ENCODE measurements at places on chromosomes 5 and 9.
A peak's percentile ranks its signal among the peaks of the same experiment; 100 is the strongest.

DNA sequence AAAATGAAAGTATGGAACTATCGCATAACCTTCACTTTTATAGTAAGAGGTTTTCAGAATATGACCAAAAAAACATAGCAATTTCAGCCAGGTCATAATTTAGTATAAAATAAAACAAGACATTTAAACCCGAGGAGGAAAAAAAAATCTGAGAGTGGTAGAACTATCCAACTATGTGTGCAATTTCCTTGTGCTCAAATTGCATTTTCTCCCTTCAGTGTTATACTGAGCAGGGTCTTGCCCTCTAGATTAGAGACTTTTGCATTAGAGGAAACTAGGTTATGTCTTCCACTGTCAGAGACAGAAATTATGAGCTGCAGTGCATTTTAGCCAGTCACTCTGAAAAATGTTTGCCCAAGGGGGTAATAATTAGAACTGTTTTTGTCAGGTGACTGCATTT, 330.6 kb downstream of the NR2F1-AS1 start:
- DNase-seq, result no peak

DNA sequence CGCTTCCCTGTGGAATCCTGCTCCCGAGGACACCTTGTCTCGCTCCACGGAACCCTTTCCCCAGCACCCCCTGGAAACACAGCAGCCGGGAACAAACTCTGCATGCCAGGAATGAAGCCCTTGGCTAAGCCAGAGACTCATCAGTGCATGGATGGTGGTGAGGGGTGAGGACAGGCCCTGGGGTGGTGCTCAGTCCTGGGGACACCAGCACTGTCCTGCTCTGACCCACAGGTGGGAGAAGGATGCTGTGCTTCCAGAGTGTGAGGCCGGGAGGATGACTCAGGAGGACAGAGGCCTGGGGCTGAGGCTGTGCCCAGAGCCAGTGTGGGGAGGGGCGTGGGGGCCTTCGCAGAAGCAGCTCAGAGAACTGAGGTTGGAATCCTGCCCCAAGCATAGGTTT, 11.2 kb upstream of the EGR1 start:
- no peak for DNase-seq

GRCh38 chr9:127697575-127697974, 9.2 kb upstream of the CFAP157 start:
- DNase-seq, result no peak

DNA sequence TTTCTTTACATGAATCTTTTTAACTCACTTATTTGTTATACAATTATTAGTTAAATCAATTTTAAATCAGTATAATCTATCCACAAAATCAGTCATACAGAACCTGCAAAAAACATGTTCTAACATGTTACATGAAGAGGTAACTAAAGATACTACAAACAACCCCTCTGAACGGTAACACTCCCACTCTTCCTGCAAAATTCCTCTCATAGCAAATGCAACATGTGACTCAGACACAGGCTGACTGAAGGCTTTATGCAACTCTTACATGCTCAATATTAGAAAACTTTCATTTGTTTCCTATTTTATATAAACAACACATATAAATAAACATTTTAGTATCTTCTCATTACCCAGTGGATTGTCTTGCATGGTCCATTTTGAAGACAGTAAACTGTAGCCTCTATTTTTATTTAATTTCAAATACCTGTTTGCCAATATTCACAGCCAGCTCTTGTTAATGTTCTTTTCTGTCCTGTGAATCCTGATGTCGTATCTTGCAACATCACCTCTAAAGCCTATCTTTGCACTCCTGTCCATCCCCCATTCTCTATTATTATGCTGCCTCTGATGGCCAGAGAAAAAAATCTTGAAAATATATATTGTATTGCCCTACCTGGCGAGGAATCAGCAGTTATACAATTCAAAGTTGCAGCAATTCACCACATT, 100.5 kb upstream of the CCDC152 start:
- DNase-seq, result no peak

DNA sequence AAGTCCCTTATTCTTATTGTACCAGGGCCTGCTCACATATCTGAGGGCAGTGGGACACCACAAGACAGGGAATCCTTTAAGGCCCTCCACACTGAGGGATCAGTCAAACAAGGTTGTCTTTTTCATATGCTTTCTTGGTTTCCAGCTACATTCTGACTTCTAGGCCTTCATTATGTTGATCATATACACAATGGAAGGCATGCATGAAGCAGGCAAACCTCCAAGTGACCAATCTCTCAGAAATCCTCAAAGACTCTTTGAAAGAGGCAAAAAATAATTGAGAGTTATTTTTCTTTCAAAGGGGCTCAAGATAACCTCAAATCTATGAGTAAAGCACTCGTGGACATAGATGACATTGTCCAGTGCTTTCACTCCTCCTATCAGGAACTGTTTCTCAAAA, 1195.9 kb upstream of the ACO1 start:
- no peak for DNase-seq

GRCh38 chr5:173633304-173633703, 16.9 kb upstream of the BOD1 start:
- no peak for DNase-seq

- no peak for DNase-seq
Observed at GRCh38 chr9:133461975-133462374, 2.2 kb downstream of the CACFD1 start.

GRCh38 chr9:134497283-134497860, 144.2 kb upstream of the COL5A1 start:
- DNase-seq, result no peak

DNA sequence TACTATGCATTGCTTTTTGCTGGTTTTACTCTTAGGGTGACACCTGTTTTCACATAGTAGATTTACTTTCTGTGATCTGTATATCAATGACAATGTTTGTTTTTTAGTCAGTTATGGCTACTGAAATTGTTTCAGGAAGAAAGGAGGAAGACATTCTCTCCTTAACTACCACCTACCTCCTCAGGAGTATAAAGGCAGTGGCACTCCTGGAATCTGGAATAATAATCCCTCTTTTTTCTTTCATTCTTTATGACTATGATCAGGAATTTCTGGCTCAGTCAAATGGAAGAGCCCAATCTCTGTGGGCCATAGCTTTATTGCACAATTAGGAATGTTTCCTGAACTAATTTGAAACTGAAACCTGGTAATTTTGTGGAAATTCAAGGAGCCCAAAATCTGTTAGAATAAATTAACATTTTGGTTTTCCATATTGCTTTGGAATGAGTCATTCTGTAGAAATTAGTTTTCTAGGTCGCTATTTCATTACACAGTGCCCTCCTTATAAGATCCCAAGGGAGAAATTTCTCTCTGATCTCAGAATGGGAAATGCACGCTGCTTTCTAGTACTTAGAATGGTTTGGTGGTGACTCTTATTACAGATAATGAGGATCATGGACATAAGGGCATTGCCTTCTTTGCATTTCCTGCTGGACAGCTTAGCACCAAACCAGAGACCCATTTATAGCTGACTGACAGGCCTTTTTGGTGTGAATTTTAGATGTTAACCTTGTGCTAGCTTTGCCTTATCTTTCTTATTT, 95.3 kb upstream of the VLDLR start:
- DNase-seq, result no peak

- no peak for DNase-seq
Observed at GRCh38 chr9:2406252-2406651, 215.3 kb upstream of the VLDLR start.

GRCh38 chr9:75889977-75890471, 449 bp upstream of the PCSK5 start:
- no peak for DNase-seq

GRCh38 chr5:63121471-63121870, 542.9 kb downstream of the LRRC70 start:
- no peak for DNase-seq

DNA sequence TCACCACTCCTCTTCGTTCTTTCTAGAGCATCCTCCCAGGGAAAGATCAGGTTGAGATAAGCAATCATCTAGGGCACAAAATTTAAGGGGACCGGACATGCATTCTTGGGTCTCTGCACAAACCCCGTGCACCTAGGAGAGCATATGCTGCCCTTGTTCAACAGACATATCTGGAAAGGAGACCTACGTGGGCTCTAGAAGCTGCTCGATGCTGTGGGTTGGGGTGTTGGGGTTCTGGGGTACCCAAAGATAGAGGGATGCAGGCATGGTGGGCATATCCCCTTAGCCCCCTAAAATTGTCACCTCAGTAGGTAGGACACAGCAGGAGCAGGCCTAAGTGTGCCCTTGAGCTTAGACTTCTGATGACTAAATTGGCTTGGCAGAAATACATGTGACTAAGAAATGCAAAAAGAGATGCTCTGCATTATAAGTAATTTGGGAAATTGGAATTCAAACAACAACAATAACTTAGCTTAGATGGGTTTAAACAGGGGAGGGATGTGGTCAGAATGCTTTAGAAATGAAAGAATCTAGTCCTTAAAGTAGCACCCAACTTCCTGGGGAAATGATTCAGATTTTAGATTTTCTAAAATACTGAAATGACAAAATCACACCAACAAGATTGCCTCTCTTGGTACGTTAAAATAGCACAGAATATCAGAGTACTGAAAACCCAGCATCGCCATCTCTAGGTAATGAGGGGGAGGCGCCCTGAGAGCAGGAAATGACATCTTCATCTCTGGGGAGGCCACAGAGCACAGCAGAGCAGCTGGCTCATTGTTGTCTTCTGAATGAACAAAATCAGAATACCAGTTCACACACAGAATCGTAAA, 172.3 kb downstream of the GNA14 start:
- no peak for DNase-seq

GRCh38 chr9:133050142-133050541, 11.6 kb upstream of the CEL start:
- DNase-seq, result no peak

GRCh38 chr5:10699281-10699874, 61.7 kb downstream of the DAP start:
- DNase-seq, result no peak

DNA sequence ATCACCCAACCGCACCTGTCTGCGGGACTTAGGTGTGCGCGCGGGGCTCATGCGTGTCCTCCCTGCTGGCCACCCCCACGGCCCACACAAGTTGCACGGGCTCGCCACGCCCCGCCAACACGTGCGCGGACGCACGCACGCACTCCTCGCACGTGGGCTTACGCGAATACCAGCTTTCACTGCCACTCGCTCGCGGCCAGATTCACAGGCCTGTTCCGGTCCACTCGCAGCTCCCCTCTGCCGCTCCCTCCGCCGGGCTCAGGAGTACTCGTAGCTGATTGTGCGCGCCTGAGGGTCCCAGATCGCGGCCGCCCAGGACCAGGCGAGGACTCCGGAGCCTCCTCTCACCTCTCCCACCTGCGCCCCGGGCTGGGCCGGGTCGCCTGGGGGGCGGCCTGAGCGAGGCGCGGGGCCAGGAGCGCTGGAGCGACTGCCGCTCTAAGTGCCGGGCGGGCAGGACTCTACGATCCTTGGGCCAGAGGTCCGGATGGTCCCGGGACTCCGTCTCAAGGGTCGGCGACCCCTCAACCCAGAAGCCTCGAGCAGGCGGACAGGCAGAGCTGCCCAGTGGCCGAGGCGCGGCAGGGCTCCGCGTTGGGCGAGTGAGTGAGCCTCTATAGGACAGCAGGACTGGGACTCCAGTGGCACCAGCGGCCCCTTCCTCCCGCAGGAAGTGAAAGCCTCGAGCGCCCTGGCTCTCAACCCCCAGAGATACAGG, 3.4 kb downstream of the PCDHGC5 start:
- DNase-seq, result no peak

DNA sequence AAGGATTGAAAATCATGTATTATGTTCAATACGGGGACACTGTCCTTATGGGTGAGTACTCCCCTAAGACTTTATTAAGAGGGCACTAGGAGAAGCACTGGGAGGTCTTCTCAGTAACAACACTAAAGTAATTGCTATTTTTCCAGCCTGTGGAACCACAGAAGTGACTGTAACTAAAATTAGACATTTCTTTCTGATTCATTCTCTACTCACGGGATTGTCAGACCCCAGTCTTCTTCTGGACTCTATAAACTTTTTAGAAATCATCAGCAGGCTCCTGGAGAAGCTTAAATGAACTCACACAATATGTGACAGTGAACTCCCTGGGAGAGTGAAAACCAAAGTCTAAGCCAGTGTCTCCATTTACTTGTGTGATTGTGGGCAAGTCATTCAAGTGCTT, 14.5 kb downstream of the TLR4 start:
- DNase-seq, result no peak

GRCh38 chr5:24353611-24354010, 291.2 kb downstream of the CDH10 start:
- no peak for DNase-seq

- no peak for DNase-seq
Observed at GRCh38 chr9:69496846-69497450, 171.9 kb downstream of the ENTREP1 start.

DNA sequence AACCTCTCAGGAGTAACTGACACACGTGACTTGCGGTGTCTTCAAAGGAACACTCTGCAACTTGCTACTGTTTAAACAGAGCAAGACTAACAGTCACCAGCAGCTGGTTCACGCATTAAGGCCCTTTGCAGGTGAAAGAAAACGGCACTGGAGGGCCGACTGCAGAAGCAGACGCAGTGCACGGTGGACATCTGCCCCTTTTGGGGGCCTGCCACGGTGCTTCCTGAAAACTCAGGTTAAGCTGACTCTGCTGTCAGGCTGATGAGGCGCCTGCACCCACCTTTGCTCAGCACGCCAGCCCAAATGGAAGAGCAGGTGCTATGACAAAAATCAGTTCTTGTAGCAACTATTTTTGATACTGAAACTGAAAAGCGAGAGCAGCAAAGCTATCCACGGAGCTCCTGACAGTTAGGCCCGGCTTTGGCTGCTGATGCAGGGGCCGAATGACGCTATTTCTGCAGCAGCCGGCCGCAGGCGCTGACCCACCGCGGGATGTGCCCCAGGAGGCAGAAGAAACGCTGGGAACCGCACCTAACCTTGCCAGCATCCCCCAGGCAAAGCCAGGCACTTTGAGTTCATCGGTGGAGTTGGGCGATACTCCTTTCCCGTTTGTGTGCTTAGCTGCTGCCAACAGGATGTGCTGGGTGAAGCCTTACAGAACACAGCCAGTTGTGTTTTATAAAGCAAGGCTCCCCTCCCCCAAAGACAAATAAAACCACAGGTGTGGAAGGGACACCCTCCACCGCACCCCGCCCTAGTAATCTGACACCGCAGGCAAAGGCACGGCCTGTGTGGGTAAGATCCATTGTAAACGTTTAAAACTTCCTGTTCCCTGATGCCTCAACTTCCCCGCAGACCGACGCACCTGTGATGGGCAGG, 21.1 kb upstream of the TERT start:
- DNase-seq, result peak; percentile 19

GRCh38 chr5:114411380-114411931, 49.6 kb downstream of the KCNN2 start:
- no peak for DNase-seq

DNA sequence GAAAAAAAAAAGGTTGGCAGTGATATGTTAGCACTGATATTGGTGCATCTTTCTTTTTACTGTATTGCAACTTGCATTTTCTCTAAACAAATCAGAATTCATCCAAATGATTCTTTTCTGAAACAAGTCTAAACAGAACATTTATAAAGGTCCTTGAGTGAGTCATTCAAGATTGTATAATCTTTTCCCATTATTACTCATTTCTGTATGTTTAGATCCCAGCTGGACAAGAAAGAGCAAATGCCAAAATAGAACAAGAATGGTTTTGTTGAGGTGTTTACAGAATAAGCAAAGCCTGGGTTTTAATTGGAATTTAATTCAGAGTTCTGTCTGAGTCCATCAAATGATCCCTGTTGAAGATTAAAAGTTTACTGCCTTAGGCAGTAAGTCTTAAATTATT, 112.3 kb downstream of the VCAN start:
- DNase-seq, result no peak

Data from stimulated activated CD4-positive, alpha-beta T cell treated with anti-CD3 and anti-CD28 coated beads, TNF-alpha, amount 100 ng/mL, for 1 hour (primary cell).